ENCODE measurements at places on chromosomes 5 and 9.

DNA sequence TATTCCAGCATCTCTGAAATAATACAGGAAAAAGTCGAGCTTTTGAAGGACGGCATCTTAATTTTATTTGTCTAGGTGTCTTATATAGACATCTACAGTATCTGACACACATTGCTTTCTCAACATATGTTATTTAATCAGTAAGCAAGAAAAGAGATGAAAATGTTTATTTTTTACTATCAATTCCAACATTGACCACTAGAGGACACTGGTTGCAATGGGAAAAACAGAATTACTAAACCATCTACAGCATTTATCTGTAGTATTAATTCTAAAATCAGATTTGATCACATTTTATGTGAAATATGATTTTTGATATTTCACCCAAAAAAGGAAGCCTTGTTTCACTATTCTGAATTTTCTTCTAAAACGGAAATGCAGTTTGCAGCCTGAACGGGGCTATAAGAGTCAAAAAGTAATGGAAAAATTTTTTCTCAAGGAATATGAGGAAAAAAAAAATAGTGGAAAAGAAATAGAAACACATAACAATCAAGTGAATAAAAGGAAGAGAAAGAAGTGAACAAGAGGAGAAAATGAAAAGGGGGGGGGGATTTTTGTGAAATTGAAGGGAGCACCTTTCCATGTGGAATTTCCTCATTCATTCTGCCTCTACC, 98.6 kb downstream of the OSTF1 start:
- no peak for DNase-seq

- no peak for DNase-seq
These were observed 7.8 kb downstream of the NOL6 start for GRCh38 chr9:33465596-33466564.

- DNase-seq, result peak; percentile 2
These were observed 837 bp downstream of the UIMC1 start for GRCh38 chr5:177005619-177006264.

DNA sequence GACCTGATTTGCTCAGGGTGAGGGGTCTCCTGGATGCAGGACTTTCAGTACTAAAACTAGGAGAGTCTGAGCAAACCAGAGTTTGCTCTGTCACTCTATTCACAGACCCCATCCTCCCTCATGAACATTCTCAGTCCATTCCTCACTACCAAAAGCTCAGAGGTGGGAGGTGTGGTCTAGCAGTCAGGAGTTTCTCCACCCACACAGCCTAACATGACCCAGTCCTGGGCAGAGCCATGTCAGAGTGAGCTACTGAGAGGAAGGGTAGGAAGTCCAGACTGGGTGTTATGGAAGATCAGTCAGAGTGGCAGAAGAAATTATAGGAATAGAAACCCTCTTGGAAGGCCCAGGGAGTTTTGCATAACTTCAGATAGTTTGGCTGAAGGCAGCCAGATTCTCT, 113.3 kb upstream of the GRAMD2B start:
- DNase-seq, result no peak

- no peak for DNase-seq
These were observed 28.1 kb downstream of the TMOD1 start for GRCh38 chr9:97529363-97530076.

DNA sequence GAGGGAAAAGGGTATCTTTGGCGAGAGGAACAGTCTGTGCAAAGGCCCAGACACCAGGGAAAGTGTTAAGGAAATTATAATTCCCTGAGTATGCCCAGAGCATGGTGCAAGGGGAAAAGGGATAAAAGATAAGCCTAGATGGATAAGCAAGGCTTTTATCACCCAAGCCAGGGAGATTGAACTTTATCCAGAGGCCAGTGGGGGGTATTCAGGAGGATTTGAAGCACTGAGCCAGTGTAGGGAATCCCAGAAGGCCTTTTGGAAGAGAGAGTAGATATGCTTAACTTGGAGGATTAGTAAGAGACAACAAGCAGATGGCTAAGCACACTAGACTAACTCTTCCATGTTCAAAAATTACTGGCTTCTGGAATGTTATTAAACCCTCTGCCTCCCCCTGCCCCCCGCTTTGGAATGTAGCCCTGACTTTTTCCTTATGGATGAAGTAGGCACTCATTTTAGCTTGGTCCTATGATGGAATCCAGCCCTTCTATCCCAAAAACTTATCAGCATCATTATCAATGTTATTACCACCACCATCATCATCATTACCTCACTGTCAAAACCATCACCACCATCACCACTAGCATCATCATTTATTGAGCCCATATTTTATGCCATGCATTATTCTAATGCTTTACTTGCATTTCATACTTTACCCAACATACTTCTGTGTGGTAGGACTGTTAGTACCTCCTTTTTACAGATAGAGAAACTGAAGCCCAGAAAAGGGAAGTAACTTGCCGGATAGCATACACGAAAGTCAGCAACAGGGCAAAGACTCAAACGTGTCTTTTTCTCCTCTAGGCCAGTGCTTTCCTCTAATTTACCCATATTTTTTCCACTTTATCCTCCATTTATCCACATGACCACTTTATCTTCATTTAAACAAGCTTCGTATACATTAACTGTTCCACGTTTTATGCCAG, 237.0 kb downstream of the PAPPA start:
- no peak for DNase-seq

DNA sequence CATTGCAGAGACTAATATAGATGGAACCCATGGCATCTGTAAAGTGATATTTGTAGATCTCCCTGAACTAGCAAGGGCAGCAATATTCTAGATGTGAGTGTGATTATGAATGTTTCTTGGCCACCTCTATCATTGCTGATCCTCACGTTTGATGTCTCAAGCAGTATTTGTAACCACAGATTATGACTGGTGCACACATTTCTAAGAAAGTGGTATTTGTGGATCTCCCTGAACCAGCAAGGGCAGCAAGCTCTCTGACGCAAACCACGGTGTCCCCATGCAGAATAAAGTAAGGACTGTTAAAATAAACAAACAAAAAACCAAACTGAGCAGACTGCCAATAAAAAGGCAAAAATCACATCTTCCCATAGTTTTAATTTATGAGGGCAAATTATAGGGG, 301.3 kb downstream of the CSNK1G3 start:
- no peak for DNase-seq

DNA sequence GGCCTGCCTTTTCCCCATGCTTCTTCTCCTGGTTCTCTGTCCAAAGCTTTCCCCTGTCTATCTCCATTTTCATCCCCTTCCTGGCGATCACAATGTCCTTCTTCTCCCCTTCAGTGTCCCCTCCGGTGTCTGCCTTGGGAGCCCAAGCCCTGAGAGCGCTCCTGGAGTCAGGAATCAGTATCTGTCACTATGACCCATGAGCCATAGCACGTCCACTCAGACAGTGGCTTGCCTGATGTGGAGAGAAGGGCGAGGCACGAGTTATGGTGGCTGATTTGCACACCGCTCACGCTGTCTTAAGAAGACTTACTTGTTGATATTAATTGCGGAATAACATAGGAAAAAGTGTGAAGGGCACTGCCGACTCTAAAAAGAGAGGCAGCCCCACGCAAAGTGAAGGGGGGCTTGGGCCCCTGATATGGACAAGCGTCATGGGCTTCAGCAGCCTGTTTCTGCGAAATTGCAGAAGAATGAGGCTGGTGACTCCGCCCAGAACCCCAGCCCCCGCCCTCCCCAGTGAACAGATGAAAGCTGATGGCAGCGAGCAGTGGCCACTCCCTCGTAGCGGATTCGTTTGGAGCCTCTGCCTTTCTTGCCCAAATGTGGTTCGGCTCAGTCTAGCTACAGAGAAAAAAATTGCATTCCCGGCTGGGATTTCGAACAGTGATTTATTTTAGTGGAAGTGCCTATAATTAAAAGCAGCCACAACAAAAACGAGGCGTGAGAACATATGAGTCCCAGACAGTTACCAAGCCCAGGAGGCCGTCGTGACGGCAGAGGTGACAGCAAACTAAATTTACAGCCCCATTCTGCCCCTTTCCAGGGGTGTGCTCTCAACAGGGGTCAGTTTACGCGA, 149.8 kb downstream of the ICE1 start:
- no peak for DNase-seq

DNA sequence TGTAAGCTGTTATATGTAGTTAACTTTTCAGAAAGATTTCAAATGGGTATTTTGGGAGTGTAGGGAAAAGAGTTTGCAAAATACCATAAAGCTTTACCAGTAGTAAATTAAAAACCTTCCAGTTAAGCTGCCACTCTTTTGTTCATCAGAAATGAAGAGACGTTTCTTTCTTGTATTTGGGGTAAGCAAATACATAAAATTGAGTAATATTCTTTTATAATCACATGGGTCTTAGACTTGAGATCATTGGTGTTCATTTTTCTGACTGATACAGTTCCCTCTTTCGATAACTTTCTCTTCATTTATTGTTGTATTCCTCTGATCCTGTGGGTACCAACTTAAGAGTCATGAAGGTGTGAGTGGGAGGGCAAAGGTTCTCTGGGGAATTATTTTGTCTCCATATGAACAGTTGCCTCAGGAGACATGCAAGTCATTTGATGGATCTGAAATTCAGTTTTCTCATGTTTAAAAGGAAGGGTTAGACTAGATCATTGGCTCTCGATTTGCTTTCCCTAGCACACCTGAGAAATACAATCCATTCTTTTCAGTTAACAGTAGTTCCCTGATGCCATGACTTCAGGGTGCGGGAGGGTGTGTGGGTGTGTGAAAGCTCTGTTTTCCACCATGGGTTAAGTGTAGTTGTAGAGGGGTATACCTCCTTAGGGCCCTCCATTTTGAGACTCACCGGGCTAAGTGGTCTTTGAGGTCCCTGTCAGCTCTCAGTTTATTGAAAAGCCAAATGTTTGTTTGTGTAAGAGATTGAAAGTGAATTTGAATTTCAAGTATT, 47.7 kb downstream of the CNTRL start:
- DNase-seq, result no peak

- DNase-seq, result no peak
These were observed 66.6 kb upstream of the IFNK start for GRCh38 chr9:27457445-27457844.

DNA sequence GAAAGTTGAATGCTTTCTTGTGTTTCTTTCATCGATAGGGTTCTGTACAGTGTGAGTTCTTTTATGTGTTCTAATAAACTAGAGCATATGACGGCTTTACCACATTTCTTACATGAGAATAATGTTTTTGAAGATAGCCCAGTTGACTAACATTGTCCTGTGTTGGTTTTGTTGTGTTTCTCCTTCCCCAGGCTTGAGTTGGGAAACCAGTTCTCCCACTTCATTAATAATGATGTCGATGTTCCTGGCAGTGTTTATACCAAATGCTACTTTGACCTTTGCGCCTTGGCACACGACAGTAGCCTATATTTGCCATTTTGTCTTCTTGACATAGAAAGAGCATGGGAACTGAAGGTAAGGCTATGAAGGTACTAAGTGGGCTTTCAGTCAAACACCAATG, 14.4 kb upstream of the ZNF782 start:
- peak; percentile 54 for DNase-seq

DNA sequence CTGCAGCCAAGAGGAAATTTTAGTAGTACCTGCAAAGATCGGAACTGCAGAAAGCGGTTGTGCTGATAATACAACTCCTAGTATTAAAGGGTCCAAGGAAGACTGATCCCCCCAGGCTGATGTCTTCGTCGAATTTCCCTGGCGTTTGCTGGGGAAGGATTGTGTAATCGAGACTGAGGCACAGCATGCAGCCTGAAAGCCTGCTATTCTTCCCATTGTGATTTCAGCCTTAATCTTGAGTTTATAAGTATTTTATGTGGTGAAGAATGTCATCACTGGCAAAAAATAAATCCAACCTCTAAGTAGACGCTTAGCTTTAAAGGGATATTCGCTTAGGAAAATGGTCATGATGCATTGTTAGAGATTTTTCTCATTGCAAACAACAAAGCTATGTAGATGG, 21.3 kb upstream of the LMX1B start:
- DNase-seq, result no peak

GRCh38 chr9:133115604-133116345, 5.3 kb downstream of the RALGDS start:
- no peak for DNase-seq

- peak; percentile 37 for DNase-seq
These were observed 224.9 kb downstream of the EBF1 start for GRCh38 chr5:158874792-158875191.

DNA sequence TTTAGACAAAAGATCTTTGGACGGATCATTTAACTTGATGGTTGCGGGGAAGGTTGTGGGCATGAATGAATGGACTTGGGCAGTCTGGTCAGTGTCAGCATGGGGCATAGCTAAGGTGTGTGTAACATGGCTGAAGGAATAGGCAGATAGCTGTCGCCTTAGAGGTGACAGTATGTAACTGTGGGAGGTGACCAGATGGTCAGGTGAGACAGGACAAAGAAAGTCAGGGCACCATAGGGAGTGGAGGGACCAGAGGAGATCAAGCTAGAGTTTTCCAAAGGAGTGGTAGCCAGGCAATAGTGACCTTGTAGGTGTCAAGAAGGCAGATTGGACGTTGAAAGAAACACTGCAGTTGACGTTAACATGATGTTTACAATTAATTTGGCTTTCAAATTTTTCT, 43.1 kb downstream of the MARCHF6 start:
- no peak for DNase-seq

DNA sequence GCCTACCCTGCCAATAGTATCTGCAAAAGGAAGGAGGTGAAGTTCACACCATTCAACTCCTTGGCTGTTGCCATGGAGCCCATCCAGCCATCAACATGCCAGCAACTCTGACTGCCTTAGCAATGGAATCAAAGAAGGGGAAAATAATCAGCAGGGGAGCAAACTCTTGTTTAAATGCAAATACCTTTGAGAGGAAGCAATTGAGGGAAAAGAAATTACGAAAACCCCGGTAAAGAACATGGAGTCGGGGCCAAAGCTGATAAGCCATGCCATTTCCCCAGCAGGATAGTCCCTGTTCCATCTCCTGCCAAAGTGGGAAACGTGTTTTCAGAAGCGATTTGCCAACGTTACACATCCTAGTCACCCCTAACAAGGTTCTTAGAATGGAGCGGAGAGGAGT, 69.0 kb downstream of the MFAP3 start:
- no peak for DNase-seq

DNA sequence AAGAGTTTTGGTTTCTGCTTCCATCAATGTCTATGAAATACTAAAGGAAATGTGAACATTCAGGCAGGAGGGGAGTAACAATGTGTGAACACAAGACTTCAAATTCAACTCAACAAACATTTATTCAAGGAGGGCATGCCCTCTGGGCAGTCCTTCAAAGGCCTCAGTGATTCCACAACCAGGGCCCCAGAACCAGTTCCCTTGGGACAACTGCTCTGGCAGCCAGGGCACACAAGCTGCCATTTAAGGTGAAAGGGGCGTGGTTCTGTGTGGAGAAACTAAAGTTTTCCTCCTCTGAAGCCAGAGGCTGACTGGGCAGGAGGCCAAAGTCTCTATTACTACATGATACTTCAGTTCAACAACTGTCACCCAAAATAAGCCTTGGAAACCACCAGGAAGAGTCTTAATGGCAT, 3.2 kb downstream of the RBM18 start:
- peak; percentile 54 for DNase-seq

GRCh38 chr9:137828527-137829259, 48.9 kb upstream of the CACNA1B start:
- no peak for DNase-seq

DNA sequence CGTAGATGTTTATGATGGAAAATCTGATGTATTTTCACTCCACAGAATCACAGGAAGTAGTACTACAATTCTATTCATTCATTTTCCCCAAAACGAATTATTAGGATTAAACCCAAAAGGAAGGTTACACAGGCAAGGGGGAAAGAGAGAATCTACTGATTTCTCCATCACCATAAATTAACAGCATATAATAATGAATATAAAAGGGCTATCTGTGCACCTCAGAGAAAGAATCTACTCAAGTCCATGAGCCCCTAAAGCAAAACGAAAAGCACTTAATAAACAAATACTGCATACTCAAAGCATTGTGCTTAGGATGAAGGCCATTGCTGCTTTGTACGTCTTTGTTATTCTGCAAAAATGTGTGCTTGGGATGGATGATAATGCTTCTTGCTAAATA, 740.5 kb upstream of the SEMA6A start:
- no peak for DNase-seq

All from DMS153 (cell line).